ENCODE measurements at places on chromosomes 1 and 21.

DNA sequence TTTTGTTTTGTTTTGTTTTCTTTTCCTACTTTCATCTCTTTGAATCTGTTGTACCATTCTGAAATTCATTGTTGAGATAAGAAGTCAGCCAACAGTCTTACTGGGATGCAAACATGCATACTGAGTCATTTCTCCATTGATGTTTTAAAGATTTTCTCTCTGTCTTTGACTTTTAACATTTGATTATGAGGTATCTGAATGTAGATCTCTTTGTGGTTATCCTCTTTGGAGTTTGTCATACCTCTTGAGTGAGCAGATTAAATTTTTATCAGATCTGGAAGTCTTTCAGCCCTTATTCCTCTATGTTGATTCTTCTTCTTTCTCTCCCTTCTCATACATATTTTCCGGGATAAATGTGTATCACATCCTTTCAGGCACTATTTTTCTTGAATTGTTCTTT lies 406.9 kb upstream of the NCAM2 start:
- DNase-seq = no peak

GRCh38 chr1:8412183-8412831 lies 94.4 kb downstream of the SLC45A1 start:
- no peak for DNase-seq

GRCh38 chr1:152186556-152187285 lies 27.7 kb upstream of the RPTN start:
- DNase-seq = no peak

- DNase-seq = no peak
Measured at GRCh38 chr1:220462752-220463151, 65.2 kb upstream of the MARK1 start.

- no peak for DNase-seq
Measured at GRCh38 chr1:942864-943533, 16.1 kb downstream of the NOC2L start.

DNA sequence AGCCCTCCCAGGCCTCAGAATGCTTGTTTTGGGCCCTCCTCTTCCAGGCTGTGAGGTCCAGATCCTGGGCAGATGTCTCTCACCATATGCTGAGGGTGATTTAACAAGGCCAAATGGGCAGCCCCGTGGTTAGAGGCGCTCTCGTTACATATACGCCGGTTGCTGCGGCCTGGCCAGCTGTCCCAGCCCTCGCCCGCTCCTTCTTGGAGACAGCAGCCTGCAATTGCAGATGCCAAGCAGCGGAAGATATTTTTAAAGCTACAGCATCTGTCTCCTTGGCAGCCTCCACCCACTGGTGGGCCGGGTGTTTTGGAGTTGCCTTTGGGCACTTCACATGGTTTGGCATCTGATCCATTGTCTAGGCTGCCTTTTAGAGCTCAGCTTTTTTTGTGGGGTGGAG lies 178.8 kb upstream of the NFIA start:
- DNase-seq = no peak

- DNase-seq = no peak
Measured at GRCh38 chr1:234719454-234720251, 109.7 kb upstream of the IRF2BP2 start.

- no peak for DNase-seq
Measured at GRCh38 chr1:209307846-209308245, 275.7 kb upstream of the CAMK1G start.

DNA sequence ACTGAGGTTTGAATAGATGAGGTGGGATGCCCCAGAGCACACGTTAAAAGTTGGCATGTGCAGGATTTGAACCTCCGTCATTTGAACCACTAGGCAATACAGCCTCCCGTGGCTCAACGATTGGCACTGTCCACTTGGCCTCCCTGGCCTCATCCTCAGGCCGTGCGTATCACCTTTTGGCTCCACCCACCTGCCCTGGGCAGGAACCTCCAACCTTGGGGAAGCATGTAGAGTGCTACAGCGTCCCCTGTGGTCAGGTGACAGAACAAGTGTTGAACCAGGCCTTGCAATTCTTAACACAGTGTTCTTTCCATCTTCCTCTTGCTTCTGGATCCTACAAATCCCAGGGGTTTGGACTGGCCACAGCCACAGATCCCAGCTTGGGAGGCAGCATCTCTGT lies 112.6 kb downstream of the PAX7 start:
- DNase-seq = no peak

- no peak for DNase-seq
Measured at GRCh38 chr1:191022856-191023255, 545.2 kb upstream of the BRINP3 start.

Measured in stimulated activated CD4-positive, alpha-beta T cell treated with anti-CD3 and anti-CD28 coated beads, Interleukin-1b, Interleukin-23, amount 100 ng/mL, for 1 hour (primary cell).